NCI-H446 (cell line): ENCODE measurements at places on chromosomes 12 and 14.
A peak's percentile ranks its signal among the peaks of the same experiment; 100 is the strongest.

- no peak for DNase-seq
Measured at GRCh38 chr14:102220031-102220430, 80.3 kb downstream of the WDR20 start.

- DNase-seq: peak; percentile 31
Measured at GRCh38 chr12:16347391-16348298, at the start of gene MGST1. MGST1 (plus strand) TSS chr12:16347645; CDS start chr12:16354253, 6,608 bp downstream.

GRCh38 chr12:109617491-109617890 is 43.9 kb downstream of the MVK start:
- DNase-seq: no peak

DNA sequence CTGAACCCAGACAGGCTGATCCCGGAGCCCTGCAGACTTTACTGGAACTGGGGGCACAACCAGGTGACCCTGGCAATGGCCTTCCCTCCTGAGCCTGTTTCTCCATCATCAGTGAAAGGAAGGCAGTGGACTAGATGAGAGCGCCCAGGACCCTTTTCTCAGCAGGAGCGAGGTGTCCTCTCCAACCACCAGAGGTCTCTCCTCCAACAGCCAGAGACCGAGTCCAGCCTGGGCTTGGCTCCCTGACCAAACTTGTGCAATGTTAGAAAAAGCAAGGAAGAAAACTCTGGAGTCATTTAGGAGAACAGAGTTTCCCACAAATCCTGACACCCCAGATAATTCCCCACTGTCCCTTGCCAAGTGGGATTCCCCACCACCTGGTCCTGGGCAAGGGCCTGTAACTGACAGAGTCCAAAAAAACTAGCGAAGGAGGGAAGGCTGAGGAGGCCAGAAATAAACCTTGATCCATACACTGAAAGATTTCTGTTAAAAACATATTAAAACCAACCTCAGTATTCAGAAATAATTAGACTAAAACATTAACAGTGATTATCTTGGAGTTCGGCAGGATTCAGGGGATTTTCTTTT is 9.0 kb downstream of the RPS6KL1 start:
- no peak for DNase-seq

GRCh38 chr14:84250893-84251292 is 1279.1 kb upstream of the FLRT2 start:
- peak; percentile 14 for DNase-seq

DNA sequence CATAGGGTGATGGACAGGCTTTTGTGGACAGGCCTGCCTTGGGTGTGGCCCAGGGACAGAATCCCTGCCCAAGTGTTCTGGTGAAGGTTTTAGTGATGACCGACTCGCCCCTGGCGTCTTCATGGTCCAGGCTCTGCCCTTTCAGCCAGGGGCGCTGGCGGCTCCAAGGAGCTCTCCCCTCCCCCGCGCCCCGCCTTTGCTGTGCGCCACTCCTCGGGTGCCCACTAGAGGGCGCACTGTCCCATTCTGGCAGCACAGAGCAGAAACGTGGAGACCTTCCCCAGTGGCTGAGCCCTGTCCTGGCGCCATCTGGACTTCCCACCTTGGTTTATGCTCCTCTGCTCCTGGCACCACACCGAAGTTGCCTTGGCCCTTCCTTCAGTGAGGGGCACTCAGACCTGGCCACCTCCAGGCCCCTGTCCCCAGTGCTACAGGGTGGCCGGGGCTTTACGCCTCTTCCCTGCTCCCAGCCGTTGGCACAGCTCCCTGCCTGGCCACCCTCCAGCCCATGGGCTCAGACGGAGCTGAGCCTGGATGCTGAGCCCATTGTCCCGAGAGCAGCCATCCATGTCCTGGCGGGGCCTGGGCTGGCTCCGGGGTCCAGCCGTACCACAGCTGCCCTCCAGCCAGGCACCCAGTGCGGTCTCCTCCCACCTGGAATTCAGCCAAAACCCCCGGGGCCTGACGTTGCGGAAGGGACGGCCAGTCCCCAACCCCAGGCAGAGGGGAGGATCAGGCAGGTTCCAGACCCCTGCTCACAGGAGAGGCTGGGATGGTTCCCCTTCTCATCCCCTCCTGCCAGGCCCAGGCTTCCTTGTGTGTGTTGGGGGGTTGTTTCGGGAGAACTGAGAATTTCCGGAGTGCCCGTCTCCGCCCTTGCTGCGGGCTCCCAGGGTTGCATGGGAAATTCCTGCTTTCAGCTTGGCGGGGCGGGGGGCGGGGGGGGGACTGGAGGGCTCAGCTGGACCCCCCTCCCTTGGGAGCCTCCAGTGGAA is 5.6 kb upstream of the CRIP1 start:
- peak; percentile 97 for DNase-seq

GRCh38 chr14:64691376-64691775 is 12.8 kb upstream of the PLEKHG3 start:
- DNase-seq: no peak

DNA sequence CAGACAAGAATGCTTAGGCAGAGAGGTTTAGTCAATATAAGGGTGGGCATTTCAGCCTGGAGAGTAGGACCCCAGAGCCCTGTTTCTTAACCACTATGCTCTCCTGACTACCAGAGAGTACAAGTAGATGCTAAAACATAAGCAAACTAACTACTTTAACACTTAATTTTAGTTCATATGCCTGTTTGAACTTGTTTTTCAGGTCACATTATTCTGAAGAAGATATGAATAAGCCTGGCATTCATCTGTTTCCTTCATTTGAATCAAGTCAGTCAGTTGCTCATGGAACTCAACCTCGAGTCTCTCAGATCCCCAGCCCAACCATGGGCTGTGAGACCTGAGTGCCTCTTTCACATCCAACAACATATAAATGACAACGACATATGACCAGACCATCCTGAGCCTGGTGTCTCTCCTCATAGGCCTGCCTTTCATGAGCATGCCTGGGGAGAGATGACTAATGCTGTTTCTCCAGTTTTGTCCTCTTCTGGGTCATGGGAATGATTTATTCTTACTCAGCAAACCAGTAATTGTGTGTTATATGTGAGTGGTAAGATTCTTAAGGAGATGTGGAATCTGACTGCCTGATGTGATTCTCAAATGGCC is 251.1 kb upstream of the BTG1 start:
- DNase-seq: no peak

- no peak for DNase-seq
Measured at GRCh38 chr12:124053851-124054250, 80.8 kb downstream of the ZNF664 start.

DNA sequence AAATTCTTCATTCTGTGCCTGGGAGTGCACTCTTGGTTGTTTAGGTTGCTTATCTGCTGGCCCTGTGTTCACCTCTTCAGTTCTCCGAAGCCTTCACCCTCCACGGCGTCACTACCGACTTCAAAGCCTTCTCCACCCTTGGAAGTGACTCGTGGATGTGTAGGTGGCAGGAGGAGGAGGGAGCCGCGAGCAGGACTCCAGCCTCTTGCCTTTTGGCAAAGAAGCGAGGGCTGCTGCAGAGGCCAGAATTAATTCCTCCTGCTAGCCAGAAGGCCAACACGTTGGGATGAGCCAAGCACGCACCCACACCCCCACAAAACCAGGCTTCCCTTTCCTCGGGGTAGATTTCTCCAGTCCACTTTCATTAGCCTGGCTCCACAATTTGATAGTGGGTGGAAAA is 86.5 kb downstream of the TBX5 start:
- no peak for DNase-seq

DNA sequence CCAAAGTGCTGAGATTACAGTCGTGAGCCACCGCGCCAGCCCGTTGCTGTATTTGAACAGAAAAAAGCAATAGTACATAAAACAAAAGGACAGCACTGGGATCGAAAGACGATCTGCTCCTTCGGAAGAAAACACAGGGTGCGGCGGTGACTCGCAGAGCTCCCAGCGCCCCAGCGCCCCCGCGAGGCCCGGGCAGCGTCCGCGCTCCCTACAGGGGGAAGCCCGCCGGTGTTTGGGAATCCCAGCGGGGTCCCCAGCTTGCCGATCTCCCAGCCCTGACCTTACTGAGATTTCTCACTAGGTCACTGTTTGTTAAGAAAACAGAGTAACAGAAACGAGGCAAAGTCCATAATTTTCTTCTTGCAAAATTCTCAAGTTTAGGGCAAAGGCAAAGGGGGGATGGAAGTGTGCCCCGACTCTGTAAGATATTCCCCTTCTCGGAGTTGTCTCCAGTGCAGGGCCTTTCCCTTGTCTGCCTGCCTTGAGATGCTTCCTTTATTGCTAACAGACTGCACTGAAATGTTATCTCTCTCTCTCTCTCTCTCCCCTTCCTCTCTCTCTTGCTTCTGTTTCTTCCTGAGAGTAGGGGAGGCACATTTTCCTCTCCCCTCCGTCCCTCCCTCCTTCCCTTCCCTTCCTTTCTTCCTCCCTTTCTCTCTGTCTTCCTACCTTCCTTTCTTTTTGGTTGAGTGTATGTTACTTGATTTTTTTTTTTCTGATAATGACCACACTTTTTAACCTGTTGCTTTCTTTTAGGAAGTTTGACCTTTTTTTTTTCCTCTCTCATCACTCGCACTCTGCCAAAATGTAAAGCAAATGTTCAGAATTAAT is 91.9 kb downstream of the TMEM30B start:
- DNase-seq: no peak

- DNase-seq: no peak
Measured at GRCh38 chr12:38775457-38775856, 129.9 kb downstream of the CPNE8 start.

GRCh38 chr14:39396448-39396847 is 35.8 kb downstream of the FBXO33 start:
- no peak for DNase-seq

DNA sequence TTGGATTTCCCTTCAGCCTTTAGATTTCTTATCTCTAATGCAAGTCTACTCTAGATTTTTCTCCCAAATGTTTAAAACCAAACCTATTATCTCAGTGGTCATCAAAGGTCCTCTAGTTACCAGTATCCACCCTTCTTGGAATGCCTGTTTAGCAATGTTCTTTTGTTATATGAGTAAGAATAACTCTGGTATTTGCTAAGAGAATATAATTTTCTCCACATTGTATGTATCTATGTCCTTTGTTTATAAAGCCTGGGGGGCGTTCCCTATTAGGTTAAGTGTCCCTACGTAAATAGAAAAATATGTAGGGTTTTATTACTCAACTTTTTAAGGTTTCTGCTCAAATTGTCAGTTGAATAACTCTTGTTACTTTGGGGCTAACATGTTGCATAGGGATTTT is 27.3 kb downstream of the PPM1A start:
- DNase-seq: no peak

DNA sequence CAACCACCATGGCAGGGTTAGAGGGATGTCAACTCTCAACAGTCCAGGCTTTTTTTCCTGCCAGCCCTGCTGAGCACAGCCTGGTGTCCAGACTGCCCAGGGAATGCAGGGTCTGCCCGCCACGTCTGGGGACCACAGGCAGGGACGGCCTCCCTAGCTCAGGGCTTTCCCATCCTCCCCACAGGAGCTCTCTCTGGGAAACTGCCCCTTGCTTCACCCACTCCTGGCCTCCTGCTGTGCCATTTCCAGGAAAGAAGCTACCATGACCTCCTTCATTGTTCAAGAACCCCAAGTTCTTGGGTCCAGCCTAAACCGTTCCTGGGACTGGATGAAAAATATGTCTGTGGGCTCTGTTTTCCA is 4.8 kb downstream of the SCNN1A start:
- no peak for DNase-seq

DNA sequence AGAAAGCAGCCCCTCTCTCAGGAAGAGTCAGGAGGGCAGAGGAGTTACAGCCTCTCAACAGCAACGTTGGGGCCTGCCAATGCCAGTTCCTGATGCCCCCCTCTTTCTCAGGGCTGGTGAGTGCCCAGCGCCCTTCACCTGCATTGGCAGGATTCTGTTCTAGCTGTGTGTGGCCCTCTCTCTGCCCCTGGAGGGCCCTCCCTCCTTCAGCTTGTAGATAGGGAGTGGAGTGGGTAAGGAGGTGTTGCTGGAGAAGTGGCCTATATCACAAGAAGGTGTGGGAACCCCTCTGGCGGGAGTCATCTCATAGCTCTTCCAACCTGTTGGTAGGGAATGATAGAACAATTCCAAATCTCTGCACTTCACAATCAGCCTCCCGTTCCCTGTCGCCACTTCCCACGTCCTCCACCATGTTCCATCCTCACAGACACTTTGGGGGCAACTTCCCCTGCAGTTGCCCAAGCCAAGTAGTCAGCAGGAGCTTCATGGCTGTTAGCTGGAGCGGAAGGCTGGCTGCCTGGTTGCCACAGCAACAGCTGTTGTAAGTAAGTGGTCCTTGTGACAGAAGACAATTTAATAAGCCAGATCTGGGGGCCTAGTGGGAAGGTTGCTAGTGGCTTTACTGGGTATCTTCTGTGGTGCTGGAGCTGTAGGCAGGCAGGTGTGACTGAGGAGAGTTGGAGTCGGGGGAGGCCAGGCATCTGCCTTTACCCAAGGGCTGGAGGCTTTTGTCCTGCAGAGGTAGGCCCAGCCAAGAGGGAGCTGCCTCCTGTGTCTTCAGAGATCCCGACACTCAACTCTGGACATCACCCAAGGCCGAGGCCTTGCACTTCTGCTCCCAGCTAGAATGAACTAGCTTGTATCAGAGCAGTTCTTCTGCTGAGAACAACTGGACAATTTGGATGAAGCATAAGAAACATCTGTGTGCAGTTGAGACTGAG is 38.4 kb downstream of the GALNT16 start:
- peak; percentile 14 for DNase-seq

DNA sequence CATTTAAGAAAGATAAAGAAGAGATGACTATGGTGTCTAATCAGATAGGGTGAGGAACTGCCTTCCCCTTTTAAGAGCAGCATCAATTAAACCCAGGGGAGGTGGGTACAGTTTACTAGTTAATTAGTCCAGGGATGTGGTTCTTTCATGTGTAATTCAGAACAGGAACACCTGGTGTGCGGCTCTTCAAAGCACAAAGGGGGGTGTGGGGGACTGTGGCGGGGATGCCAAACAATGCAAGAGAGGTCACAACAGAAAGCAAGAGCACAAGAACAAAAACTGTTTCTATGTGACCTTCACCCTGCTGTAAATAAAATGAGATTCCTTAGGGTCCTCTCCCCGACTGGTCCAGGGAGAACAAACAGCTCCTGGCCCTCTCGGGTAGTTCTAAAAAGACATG is 183.9 kb upstream of the SOX5 start:
- no peak for DNase-seq

- no peak for DNase-seq
Measured at GRCh38 chr14:50854521-50854920, 17.3 kb upstream of the ABHD12B start.

DNA sequence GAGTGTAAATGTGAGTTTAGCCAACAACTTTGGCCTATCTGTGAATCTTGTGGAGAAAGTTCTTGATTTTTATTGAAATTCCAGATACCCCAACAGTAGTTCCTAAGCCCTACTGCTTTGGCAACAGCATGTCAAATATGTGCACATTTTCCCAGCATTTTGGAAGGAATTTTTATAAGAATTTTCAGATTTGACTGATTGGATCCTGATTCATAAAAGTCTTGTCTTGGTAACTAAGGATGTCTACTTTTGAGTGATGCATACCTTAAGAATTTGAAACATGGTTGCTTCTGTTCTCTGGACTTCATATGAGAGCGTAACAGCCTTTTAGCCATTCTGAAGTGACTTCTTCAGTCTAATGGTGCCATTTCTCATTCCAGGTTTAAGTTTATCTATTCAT is 106.7 kb downstream of the ANO4 start:
- DNase-seq: no peak

- DNase-seq: no peak
Measured at GRCh38 chr14:102873131-102873530, 49.3 kb upstream of the AMN start.

- DNase-seq: peak; percentile 84
Measured at GRCh38 chr14:91153360-91153759, 39.5 kb downstream of the DGLUCY start.
